ENCODE measurements at places on chromosomes 12 and 14.

GRCh38 chr12:913919-914698 lies 35.4 kb downstream of the RAD52 start:
- no peak for DNase-seq

DNA sequence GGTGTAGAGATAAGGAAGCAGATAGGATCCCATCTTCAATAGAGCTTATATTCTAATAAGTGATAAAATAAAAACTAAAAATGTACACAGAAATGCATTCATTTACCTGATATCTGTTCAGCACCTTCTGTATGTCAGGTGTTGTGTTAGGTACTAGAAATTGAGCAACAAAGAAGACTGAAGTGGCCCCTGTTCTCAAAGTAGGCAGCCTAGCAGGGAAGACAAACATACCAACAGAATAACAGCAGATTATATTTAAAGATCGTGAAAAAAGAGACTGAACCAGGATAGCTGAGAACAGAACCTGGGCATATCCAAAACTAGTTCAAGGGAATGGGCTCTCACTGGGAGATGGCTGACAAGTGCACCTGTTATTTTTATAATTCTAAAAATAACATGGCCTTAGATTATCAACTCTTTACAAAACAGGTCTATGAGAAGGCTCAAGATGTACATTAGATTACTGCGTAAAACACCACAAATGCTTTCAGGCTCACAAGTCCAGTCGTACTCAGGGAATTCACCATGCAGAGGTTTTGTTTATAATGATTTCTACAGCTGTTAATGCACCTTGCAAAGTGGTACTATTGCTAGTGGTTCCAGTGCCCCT lies 16.4 kb downstream of the ANO6 start:
- no peak for DNase-seq

DNA sequence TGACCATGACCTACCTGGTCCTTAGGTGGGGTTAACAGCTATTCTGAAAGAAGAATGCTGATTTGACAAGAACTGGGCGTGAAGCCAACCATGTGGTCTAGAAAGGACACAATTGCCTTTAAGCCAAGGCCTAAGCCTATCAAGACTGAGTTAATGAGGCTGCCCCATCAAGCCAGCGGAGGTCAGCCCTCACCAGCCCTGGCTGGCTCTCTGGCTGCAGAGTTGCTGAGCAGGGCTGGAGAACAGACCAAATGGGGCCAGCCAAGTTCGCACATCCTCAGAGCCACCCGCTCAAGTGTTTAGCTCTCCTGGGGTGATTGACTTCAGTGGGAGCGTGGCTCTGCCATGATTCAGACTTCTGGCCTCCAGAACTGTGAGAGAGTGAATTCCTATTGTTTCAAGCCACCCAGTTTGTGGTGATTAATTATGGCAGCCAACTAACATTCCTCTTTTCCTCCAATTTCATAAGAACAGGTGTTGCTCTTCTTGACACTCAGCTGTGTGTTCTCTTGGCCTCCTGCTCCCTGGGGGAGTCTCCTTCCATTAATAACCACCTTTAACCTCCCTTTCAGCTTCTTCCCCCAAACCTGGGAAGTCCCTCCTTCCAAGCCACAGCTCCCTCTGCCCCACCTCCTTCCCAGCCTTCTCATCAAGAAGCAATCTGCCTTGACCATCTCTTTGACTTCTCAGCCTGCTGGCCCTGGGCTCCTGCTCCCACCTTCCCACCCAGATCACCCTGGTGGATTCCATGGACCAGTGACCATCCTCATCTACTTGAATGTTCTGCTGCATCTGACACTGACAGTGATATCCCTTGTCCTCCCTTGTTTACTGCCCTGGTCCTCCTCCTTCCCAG lies 5.3 kb upstream of the SERPINA5 start:
- no peak for DNase-seq

- DNase-seq: no peak
These were observed 26.3 kb downstream of the RIN3 start for GRCh38 chr14:92539875-92540274.

Measured in stimulated activated CD8-positive, alpha-beta memory T cell treated with anti-CD3 and anti-CD28 coated beads, Interleukin-4, amount 100 ng/mL, for 24 hours (primary cell).